ENCODE measurements at places on chromosomes 5 and 9. TPM values are rescaled to one million over a fixed set of nuclear protein-coding genes. Genes with fewer than 3 reads are reported as not detected.

NUTM2F gene
- not detected for total RNA-seq

DRD1 gene
- not detected for total RNA-seq

NIPBL gene
- total RNA-seq, result 12.5 TPM

AJM1 gene
- 1.4 TPM for total RNA-seq

TUBB4B gene
- 148 TPM for total RNA-seq

SLC1A1 gene
- total RNA-seq, result 47.6 TPM

MCIDAS gene
- not detected for total RNA-seq

TPPP gene
- total RNA-seq, result 0.13 TPM

DNA sequence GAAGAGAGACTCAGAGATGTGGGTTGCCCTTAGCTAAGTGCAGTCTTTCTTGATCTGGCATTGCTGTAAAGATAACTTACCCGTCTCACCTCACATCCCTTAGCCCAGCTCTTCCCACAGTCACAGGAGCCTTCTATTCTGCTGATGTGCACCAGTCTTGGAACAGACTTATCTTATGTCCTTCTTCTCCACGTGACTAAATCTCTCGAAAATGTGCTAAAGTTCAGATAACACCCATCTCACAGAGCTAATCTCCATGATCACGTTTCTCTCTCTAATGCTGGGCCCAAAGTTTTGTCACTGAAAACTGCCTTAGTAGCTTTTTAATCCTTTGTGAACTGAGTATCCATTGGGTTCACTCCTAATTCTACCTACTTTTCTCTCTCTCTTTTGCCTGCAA lies 16.7 kb downstream of the SLC36A1 start:
- no peak for DNase-seq

DNA sequence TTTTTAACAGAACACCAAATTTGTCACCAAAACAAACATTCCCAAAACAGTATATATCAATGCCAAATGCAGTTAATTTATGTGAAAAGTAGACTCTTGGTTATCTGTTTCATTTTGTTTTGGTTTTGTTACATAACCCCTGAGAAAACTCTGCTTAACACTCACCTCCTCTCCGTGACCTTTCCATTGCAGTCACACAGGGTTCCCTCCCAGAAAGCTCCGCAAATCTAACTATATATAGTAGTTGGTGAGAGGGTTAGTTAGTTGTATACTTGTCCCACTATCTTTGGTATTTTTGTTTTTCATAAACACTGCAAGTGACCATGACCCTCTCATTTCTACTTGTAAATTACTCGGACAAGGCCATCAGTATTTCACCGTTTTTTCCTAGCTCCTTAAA lies 25.5 kb downstream of the NFIB start:
- DNase-seq, result no peak

DNA sequence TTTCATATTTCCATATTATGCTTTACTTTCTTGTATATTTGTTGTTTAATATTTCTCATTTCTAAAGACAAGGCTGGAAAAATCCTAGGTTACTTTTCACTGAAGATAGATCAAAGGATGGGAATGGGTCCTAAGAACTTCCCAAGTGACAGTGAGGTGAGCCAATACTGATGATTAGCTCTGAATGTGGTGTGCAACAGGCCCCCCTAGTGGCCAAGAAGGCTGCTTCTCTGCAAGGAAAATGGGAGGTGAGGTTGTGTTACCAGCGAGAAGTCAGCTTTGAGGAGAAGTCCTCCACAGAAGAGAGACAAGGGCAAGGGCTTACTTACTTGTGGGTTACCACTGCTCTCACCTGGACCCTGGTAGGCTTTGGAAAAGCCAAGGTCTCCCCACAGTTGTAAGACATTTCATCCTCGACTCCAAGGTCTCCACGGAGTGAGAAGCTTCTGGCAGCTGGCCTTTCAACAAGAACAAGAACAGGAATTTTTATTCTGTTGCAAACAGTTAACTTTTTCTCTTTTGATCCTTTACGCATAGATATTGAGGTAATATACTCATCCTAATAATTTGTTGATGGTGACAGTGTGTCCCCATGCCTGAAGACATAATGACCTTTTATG lies 69.9 kb downstream of the MAMDC2 start:
- peak; percentile 80 for DNase-seq

- DNase-seq, result no peak
These were observed 95.7 kb upstream of the EFNA5 start for GRCh38 chr5:107766439-107766838.

GRCh38 chr5:113060408-113061025 lies 83.9 kb downstream of the DCP2 start:
- DNase-seq, result no peak

GRCh38 chr5:141633871-141634561 lies 2.6 kb downstream of the HDAC3 start:
- no peak for DNase-seq

DNA sequence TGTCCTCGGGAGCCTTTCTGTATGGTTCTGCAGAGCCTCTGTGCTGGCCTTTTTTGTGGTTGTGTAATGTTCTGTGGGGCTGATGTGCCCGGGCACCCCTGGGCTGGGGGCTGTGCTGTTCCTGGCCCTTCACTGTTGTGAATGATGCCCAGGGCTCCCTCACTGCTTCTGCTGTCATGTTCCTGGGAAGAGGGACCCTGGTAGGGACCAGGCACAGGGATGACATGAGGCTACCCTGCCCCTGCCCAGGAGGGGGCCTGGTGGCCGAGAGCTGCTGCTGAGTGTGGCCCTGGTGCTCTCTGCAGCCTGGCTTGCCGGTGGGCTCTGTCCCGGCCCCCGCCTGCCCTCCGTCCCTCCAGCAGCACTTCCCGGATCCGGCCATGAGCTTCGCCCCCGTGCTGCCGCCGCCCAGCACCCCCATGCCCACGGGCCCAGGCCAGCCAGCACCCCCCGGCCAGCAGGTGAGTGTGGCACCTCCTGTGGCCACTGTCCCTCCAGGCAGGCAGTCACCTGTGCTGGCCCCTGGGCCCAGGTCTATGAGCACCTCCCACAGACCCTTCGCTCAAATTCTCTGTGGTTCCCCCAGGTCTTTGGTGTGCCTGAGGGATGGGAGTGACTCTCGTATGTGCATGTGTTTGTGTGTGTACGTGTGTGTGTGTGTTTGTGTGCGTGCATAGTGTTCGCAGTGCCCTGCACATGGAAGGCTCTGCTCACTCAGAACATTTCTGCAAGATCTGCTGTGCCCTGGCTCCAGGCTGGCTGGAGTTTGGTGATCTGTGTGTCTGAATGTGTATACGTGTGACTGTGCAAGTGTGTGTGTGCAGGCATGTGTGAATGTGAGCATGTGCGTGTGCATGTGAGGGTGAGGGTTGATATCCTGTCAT lies 72.3 kb downstream of the WNK2 start:
- no peak for DNase-seq

DNA sequence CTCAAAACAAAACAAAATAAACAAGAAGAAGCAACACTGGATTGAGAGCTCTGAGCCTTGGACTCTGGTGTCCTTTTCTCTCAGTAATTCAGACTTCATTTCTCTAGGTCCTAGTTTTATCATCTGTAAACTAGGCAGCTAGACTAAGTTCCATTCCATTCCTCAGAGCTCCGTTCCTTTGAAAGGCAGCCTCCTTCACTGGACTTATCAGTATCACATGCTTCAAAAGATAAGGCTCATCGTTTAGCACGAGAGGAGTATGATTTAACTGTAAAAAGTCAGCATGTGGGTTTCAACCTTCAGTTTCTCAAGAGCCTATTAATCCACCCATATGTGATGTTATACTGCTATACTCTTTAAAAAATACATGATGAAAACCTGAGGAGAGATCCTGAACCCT lies 1.6 kb downstream of the ATP10B start:
- DNase-seq, result no peak

GRCh38 chr9:16147726-16148125 lies 594.9 kb downstream of the CCDC171 start:
- DNase-seq, result no peak

- DNase-seq, result no peak
These were observed 172.4 kb downstream of the SEMA6A start for GRCh38 chr5:116402235-116402634.

GRCh38 chr9:110440172-110440571 lies 102.5 kb upstream of the TXNDC8 start:
- DNase-seq, result peak; percentile 94

DNA sequence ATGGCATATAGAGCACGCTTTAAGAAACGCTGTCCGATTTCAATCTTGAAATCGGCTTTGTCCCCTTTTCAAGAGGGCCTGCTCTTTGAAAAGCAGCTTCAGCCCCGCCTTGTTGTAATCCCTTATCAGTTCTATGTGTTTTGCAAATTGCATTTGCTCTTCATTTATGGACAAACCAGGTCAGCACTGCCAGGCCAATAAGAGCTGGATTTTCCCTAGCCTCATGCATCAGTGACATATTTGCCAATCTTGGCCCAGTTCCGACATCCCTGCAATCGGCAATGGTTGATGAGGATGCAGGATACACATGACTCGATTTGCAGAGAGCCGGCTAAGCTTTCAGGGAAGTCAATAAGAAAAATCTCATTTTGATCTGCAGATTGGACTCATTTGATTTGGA lies 529.1 kb upstream of the CLINT1 start:
- no peak for DNase-seq

DNA sequence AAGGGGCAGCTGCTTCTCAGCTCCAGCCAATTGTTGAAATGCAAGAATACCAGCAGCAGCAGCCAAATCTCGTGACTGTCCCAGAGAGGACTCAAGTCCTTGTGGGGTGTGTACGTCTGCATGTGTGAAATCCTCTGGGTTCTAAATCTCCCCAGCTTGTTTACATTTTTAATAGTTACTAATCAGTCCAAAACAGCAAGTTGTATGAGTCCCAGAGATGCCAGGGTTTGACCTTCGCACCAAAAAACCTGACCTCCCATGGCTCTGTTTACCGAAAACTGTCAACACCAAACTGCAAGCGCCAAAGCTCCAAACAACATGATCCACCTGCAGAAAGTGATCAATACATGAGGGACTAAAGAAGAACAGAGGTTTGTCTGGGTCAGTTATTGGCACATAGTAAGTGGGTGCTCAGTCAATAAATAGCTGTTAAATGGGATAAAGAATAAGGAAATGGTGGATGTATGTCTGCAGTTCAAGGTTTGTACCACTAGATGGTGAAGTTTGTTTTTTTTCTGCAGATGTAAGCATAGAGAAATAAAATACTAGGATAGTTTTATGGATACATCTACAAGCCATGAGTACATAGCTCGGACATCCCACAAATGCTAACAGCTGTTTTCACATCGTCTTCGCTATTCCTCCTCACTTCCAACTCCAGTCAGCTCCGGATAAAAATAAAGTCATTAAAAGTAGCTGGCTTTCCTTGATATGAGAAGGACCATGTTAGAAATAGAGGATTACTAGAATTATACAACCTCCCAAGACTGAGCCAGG lies 85.3 kb upstream of the ADRB2 start:
- peak; percentile 65 for DNase-seq

GRCh38 chr9:121738411-121738810 lies 87.0 kb downstream of the DAB2IP start:
- no peak for DNase-seq

DNA sequence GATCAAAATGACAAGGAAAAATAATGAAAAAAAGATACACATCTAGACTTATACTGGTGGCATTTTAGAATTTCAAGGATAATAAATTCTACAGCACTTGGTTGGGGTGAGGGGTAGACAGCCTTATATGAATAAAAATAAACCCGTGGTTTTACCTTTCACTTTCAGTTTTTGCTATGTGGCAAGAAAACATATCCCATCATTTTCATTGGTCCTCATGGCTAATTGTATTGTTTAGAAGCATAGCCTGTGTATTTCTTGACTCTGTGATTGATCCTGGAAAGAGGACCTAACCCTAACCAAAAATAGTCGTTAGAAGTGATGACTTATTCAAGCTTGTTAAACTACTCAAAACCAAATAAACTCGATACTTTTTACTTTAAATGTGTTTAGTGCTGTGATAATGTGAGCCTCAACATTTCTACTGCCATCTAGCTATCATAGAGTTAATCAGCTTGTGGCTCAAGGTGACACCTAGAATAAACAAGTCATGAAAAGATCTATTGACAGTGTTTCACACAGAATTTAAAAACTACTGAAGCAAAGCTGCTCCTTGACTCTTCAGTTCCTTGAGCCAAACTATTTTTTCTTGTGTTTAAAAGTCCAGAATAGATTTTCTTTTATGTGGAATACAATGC lies 153.3 kb upstream of the IZUMO3 start:
- no peak for DNase-seq

DNA sequence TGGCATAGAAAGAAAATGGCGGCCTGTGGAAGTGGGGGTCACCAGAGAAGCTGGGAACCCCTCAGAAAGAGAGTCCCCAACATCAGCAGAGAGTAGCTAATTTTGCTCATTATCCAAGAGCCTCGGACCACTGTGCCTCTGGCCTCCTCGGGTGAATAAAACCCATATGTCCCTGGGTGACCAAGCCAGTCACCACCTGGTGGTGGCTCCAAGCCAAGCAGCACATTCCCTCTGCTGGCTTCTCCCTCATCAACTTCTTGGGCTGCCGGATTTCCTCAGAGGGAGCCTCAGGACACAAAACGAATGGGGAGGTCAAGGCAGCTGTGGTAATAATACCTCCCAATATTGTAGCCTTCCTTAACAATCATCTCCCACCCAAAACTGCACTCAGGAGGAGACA lies 242.5 kb downstream of the NFIB start:
- no peak for DNase-seq

DNA sequence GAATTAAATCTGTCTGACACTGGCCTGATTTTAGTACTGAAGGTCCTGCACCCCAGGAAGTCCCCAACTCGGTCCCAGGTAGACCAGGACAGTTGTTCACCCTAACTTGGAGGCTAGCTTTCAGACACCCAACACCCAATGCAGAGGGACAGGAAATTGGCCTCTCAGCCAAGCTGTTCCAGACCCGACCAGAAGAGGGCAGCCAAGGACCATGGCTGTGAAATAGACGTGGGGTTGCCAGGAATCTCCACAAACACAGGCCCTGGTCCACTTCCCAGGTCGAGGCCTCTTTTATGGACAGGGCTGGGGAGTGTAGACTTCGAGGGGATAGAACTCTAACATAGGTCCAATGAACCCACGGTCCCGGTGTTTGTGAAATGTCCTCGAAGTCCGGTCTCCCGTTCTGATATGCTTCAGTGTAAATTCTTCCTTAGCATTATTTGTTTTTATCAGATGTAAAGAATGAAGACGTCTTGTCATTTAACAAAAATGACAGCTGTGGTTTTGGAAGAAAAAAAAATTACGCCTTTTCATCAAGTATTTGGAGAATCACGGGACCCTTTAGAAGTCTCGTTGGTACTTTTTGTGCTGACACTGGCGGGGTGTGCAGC lies 260.3 kb upstream of the ADAMTS16 start:
- DNase-seq, result peak; percentile 78

- no peak for DNase-seq
These were observed 39.6 kb downstream of the CTSL start for GRCh38 chr9:87765521-87765920.

DNA sequence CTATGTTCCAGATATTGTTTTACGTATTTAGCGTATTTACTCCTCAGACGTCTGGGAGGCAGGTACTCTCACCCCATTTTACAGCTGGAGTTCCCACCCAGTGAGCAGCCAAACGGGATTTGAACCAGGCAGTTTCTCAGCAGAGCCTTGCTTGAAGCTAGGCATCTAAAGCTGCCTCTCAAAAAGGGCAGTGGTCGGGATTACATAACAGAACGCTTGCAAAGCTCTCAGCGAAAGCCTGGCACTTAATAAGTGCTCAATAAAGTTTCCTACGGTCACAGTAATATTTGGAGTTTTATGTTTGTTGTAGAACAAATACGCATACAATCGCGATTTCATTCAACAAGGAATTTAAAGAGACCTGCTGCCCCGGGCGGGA lies 286 bp upstream of the BSPRY start:
- no peak for DNase-seq

Measured in GM23248 (cell line).